ENCODE measurements at places on chromosomes 2 and 18. TPM values are rescaled to one million over a fixed set of nuclear protein-coding genes. Genes with fewer than 3 reads are reported as not detected.

The TET3 gene
- 10.1 TPM for total RNA-seq

The EVX2 gene
- not detected for total RNA-seq

The RGPD3 gene
- total RNA-seq: 0.05 TPM

The SERPINB12 gene
- not detected for total RNA-seq

The CFAP210 gene
- not detected for total RNA-seq

The UGT1A4 gene
- not detected for total RNA-seq

All from activated CD4-positive, alpha-beta memory T cell treated with anti-CD3 and anti-CD28 coated beads, Interleukin-2, amount 10 ng/mL, durations not matched to agents 7 days and 5 days (primary cell).